ENCODE measurements at places on chromosomes 11 and 22.

GRCh38 chr22:18022876-18023275 lies 1.5 kb downstream of the MICAL3 start:
- DNase-seq, result no peak

GRCh38 chr11:44533921-44534711 lies 31.3 kb upstream of the CD82 start:
- DNase-seq, result no peak

GRCh38 chr22:47842119-47842518 lies 1079.7 kb downstream of the TBC1D22A start:
- DNase-seq, result no peak

GRCh38 chr22:19488884-19489843 lies 9.4 kb downstream of the CDC45 start:
- DNase-seq, result no peak

GRCh38 chr22:26671317-26672059 lies 14.1 kb downstream of the MIAT start:
- DNase-seq, result peak; percentile 37

- no peak for DNase-seq
Measured at GRCh38 chr22:29520851-29521250, 32.7 kb downstream of the THOC5 start.

GRCh38 chr11:55357560-55358184 lies 10.1 kb upstream of the OR4A15 start:
- DNase-seq, result no peak

- DNase-seq, result no peak
Measured at GRCh38 chr11:113871336-113871735, 4.0 kb downstream of the USP28 start.

- no peak for DNase-seq
Measured at GRCh38 chr11:74345420-74345819, 34.0 kb upstream of the P4HA3 start.

DNA sequence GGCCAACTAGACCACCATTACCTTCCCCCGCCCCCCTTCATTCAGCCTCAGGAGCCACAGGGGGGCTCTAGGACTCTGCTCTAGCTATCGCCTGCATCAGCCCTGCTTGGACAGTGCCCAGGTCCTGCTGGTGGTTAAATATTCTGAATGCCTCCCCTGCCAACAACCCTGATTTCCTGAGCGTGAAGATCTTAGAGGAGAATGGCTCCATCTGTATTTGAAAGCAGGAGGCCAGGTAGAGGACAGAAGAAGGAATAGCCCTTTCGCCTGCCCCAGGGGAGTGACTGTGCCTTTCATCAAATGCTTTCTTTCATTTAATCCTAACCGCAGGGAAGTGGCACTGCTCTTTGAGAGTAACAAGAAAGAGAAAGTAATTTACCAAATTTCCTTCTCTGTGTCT lies 69.2 kb downstream of the ISX start:
- DNase-seq, result no peak

- no peak for DNase-seq
Measured at GRCh38 chr11:45500451-45500850, 165.0 kb downstream of the CHST1 start.

DNA sequence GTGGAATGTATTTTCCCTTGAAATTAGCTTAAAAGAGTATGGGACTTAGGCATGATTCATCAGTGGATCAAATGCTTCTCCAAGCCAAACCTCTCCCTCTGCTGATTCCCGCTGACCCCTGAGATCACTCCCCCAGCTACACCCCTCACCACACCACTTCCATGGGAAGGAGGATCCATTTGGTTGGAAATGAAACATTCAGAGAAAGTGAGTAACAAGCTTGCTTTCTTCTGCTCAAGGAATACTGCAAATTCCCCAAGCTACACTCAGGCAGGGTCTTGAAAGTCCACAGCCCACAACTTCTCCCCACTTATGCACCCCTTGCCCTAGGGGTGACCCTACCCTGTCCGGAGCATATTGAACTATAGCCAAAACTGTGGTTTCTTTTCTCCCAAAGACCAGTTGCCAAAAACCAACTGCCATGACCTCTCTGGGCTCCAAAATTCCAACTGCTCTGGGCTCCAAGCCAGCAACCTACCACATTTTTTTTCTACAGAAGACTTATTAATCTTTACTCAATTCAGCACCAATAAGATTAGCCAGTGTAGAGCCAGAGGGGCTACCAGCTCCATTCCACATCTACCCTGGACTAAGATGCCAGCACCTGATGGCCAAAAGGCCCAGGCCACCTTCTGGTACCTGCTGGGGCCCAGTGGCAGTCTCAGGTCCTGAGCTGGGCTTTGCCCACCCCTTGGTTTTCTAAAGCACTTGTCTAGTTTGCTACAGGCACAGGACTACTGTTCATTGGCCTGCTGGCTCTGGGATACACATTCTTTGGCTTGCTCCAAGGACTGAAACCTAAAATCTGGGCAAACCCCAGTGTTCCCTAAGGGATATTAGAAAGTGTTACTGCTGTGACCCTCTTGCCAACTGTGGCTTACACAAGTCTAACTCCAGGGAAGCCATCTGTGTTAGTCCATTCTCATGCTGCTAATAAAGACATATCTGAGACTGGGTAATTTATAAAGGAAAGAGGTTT lies 101.1 kb downstream of the MICAL3 start:
- DNase-seq, result no peak

- DNase-seq, result no peak
Measured at GRCh38 chr22:45830531-45831245, 146.3 kb downstream of the WNT7B start.

DNA sequence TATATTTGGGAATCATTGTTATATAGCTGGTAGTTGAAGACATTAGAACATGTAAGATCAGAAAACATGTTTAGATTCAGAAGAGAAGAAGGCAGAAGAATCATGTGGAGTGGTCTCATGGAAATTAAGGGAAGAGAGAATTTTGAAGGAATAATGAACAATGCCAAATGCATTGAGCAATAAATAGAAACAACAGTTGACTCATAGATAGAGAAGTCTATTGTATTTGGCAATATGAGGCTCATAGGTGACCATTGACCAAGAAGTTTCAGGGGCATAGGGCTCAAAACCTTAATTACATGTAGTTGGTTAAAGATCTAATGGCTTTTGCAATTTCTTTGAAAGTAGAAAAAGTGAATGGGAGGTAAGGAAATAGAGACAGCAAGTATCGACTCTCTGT lies 123.9 kb downstream of the PAX6 start:
- no peak for DNase-seq

GRCh38 chr11:47248304-47248663 lies 330 bp downstream of the ACP2 start:
- DNase-seq, result no peak

DNA sequence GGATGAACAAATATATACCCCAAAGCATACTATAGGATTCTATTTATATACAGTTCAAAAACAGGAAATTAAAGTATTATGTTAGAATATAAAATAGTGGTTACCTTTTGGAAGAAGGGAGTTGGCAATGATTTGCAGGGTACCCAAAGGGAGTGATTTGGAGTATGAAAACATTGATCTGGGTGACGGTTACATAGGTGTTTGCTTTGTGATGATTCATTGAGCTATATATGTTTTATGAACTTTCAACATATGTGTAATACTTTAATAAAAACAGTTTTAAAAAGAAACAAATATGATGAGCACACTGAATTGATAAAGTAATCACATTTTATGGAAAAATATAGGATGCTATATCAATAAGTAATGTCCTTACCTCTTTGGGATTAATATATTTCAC lies 36.0 kb downstream of the C11orf65 start:
- no peak for DNase-seq

GRCh38 chr11:910044-910588 lies 494 bp downstream of the CHID1 start:
- no peak for DNase-seq

GRCh38 chr22:44919691-44920090 lies 90.1 kb downstream of the PHF21B start:
- DNase-seq, result no peak

DNA sequence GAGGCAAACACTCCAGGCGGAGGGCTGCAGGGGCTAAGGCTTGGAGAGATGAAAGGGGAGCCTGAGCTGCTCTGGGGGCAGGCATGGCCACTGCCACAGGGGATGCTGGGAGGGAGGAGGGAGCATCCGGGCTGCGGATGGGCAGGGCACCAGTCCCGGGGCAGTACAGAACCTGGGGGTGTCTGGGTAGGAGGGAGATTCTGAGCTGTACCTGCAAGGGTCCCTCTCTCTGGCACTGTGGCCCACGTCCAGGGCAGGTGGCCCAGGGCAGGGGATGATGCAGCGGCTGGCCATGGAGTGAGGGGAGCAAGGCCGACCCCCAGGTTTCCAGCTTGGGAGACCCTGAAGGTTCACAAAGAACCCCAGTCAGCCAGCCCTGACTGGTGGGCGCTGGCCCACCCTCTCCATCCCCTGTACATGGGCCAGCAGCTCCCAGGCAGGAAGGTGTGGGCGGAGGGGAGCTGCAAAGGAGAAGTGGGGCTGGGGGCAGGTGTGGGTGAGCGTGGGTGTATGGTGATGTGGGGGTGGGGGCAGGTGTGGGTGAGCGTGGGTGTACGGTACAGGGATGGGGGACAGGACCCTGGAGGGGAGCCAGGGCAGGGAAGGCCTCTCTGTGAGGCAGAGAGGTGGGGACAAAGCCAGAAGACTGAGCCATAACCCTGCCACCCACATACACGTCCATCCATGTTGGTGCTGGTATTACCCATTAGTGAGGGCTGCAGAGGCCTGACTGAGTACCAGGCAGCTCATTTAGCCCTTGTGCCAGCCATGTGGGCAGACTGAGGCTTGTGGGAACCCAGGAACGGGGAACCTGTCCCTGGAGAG lies 2.2 kb upstream of the TNFRSF13C start:
- no peak for DNase-seq

GRCh38 chr22:32512267-32512982 lies 37.8 kb downstream of the FBXO7 start:
- no peak for DNase-seq

DNA sequence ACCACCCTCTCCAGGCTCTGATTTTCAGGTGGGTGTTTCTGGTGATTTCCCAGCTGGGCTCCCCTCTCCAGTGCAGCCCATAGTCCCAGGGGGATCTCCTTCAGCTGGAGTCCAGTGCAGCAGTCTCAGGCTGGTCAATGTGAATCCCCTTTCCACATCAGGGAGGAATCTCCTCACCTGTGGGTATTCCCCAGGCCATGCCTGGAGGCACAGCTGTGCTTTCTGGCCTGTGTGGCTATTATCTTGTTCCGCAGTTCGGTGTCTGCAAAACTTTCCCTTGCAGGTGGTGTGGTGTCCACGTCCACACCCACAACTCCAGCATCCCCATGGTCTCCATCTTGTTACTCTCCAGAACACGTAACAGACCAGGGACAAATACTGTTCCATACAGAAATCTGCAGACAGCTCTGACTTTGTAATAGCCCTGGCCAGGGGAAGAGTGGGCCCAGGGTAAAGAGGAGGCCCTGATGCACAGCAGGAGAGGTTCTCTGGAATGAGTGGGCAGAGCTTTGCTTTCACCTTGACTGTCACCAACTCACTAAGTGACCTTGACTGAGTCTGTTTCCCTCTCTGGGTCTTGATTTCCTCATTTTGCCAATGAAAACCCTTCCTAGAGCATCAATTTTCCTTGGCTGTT lies 183.2 kb downstream of the CSNK2A3 start:
- DNase-seq, result no peak

- DNase-seq, result no peak
Measured at GRCh38 chr11:132051704-132052103, 681.3 kb downstream of the NTM start.

GRCh38 chr11:10396771-10397170 lies 58.3 kb upstream of the AMPD3 start:
- DNase-seq, result no peak

DNA sequence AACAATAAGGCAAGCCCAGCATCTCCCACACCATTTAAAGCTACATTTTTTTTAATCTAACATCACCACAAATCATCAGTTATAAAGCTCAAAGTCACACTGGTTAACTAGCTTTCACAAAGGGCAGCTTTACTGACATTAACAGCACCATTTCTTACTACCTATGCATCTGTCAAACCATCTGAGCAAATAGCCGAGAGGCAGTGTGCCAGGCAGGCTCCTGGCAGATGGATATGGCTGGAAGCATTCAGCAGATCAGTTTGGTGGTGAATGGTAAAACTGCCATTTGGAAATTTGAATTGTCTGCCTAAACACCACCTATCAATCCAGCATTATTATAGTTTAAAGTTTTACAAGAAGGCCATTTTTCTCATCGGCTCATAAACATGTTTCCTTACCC lies 131.2 kb downstream of the TTC28 start:
- no peak for DNase-seq

GRCh38 chr11:126589492-126589803 lies 234.0 kb downstream of the ST3GAL4 start:
- no peak for DNase-seq

- DNase-seq, result no peak
Measured at GRCh38 chr22:35172442-35172841, 84.9 kb upstream of the HMGXB4 start.

DNA sequence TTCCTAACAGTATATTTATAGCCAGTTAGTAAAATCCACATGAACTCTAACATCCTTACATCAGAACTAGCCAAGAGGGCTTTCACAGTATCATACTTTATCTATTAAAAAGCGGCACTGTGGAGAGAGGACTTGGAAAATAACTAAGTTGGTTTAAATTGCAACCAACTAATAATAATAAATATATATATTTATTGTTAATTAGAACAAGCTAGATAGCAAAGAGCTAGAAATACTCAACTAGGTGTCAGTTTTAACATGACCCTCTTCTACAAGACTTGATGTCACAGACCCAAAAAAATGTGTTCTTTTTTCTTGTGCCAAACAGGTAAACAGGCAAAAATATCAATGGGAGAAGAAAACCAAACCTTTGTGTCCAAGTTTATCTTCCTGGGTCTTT lies at the start of gene OR2D3:
Gene OR2D3, plus strand, starts transcription at position 301 of the 400 bp plus-strand sequence. Its CDS starts 0 bp downstream, at position 301.
- DNase-seq, result no peak

GRCh38 chr11:68298659-68299516 lies 13.5 kb upstream of the LRP5 start:
- no peak for DNase-seq
